ENCODE measurements at places on chromosomes 6 and 20. TPM values are rescaled to one million over a fixed set of nuclear protein-coding genes. Genes with fewer than 3 reads are reported as not detected.

Gene LRRN4
- total RNA-seq, result not detected

Gene GNAS-AS1
- total RNA-seq, result 0.32 TPM

Gene BPIFB1
- total RNA-seq, result not detected

Gene GCLC
- total RNA-seq, result 6.5 TPM

Gene TLDC2
- total RNA-seq, result not detected

Gene FUT9
- total RNA-seq, result not detected

Gene SYNDIG1
- total RNA-seq, result not detected

Gene GATA5
- 0.32 TPM for total RNA-seq
